Left forelimb (tissue), 1 donor: ENCODE measurements at places on chromosomes 5 and 9.

DNA sequence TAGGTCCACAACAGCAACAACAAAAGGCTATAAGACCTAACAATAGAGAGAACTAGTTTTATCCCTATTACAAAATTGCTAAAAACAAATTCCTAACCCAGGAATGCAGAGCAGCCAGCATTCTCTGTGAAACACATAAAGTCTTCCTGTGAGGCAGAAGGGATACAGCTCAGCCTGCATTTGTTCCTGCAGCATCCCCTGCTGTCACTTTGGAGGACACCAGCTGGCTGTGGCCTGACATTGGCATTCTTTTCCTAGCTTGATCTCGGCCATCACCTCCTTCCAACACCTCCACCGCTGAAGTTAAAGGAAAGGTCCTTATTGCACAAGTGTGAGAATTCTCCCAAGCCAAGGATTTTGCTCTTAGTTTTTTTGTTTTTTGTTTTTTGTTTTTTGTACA lies 186.1 kb downstream of the SNCAIP start:
- no peak for DNase-seq

GRCh38 chr9:130565792-130566191 lies 13.6 kb upstream of the FUBP3 start:
- no peak for DNase-seq

DNA sequence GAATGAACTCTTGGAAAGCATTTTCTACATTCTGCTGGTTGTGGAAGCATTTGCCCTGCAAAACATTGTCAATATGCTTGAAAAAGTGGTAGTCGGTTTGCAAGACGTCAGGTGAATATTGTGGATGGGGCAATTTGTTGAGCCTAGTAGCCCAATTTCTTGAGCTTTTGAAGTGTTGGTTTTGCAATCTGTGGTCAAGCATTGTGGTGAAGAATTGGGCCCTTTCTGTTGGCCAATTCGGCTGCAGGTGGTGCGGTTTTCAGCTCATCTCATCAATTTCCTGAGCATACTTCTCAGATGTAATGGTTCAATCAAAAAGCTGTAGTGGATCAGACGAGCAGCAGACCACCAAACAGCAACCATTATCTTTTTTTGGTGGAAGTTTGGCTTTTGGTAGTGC lies 426.8 kb upstream of the CDH9 start:
- DNase-seq = no peak

DNA sequence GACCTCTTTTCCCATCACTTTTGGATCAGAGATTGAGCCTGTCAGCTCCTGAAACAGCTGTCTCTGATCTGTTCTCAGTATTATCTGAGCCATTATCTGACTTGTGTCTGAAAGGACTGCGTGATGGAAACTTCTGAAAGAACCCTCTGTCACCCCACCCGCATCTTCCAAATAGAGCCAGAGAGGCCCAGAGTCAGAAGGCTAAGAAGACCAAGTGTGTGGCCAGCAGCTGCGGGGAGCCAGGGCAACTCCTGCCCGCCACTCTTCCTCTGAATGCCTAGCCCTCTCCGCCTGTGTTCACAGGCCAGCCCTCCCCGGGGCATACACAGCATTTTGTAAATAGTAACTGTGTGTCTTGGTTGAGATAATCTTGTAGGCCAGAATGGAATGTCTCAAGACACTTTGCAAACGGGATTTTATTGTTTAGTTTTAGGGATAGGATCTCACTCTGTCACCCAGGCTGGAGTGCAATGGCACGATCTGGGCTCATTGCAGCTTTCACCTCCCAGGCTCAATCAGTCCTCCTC lies 92.7 kb downstream of the AOPEP start:
- DNase-seq = no peak

DNA sequence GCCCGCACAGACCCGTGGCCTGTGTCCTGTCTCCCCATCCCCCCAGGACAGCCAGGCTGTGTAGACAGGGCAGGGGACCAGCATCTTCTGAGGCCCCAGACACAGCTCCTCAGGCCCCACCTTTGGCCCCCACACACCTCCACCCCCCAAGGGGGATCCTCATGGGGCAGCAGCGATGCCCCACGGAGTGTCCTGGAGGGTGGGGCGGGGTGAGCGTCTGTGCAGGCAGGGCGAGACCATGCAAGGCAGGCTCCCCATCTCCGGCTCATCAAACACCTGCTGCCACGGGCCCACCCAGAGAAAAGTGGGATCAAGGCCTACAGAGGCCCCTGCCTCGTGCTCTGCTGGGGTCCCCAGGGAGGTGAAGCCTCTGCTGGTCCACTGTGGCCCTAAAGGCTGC lies 118.7 kb upstream of the FOXD4L5 start:
- no peak for DNase-seq

GRCh38 chr5:58505502-58505901 lies 14.3 kb downstream of the GAPT start:
- DNase-seq = no peak

- no peak for DNase-seq
Measured at GRCh38 chr9:6917162-6917561, 159.4 kb downstream of the KDM4C start.

DNA sequence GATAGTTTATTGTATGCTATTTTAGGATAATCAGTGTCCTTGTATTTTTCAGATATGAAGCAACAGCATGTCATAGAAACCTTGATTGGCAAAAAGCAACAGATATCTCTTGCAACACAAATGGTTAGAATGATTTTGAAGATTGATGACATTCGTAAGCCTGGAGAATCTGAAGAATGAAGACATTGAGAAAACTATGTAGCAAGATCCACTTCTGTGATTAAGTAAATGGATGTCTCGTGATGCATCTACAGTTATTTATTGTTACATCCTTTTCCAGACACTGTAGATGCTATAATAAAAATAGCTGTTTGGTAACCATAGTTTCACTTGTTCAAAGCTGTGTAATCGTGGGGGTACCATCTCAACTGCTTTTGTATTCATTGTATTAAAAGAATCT lies 14.5 kb downstream of the CCT5 start:
- DNase-seq = no peak

DNA sequence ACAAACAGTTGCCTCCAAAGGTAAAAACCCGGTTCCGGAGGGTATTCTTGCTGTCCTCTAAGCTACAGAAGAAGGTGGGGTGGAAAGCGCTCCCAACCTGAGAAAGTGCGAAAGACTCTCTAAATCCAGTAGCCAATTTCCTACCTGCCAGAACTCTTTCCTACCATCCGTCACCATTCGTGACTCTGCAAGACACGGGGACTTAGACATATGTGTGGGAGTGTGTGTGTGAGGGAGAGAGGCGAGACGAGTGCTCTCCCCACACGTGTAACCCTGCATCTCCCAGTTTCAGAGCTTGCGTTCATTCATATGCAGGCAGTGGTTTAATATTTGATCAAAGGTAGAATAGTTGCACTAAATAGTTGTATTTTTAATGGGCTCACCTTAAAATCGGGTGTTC lies 473 bp upstream of the GABRA1 start:
- no peak for DNase-seq

DNA sequence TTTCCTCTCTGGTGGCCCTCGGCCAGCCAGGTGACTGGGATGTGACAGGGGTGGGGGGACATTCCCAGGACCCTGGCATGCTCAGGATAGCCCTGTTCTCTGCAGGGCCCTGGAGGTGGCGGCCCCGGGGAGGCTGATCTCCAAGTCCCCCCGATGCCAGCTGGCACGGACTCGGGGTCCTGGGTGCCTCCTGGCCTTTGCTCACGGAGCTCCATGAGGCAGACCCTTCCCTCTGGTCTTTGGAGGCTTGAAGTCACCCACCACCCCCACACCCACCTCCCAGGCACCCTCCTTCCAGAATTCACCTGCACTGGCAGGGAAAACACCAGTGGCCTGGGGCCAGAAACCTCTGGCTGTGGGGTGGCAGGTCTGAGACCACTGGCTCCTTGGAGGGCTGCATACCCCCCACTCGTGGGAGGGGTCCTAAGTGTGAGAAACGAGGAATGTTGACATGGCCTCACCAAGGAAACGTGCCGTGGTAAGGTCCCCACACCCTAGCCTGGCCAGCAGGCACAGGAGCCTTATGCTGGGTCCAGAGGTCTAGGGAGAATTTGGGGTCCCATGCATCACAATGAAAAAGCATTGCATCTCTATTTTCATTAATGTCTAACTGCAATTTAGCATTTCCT lies 130.8 kb upstream of the FAM120A start:
- no peak for DNase-seq

DNA sequence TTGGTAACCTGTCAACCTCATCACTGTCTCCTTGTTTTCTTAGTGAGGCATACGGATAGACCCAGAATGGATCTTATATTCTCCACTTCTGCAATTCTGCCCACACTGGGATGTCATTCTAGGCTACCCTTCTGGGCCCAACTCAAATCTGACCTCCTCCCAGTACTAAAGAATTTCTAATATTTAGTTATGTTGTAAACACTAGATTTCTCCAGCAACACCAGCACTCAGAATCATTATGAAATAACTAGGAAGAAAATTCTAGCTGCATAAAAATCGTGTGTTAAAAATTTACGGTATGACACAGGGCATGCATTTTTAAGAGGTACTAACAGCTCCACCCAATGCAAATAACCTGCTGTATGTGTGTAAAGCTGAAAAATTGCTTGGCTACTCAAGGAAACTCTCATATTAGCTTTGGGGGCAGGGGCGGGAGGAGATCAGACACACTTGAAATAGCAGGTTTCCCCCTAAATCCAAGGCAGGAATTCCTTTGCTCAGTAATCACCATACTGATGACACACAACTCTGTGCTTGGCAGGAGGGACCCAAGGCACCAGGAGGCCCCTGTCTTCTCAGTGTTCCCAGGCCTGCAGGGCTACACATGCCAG lies 27.3 kb downstream of the MACROH2A1 start:
- DNase-seq = no peak

GRCh38 chr9:86979657-86980056 lies 32.4 kb upstream of the GAS1 start:
- DNase-seq = no peak

- DNase-seq = no peak
Measured at GRCh38 chr9:85186218-85186585, 516.7 kb downstream of the NTRK2 start.

GRCh38 chr5:67015541-67016191 lies 180.9 kb downstream of the CD180 start:
- DNase-seq = no peak

DNA sequence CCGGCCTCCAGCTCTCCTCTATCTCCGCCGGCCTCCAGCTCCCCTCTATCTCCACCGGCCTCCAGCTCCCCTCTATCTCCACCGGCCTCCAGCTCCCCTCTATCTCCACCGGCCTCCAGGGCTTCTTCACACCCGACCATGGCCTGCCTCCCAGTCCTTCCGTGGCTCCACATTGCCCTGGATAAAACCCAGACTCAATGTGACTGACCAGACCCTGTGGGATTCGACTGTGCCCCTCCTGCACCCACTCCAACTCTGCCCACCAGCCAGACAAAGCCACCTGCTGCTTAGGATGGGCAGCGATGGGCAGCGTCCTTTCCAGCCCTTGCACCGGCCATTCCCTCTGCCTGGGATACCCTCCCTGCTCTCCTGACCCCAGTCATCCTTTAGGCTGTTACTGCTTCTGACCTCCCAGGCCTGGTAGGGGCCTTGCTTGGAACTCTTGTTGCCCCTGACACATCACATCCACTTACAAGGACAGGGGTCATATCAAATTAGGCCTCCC lies 30.5 kb upstream of the RXRA start:
- no peak for DNase-seq

DNA sequence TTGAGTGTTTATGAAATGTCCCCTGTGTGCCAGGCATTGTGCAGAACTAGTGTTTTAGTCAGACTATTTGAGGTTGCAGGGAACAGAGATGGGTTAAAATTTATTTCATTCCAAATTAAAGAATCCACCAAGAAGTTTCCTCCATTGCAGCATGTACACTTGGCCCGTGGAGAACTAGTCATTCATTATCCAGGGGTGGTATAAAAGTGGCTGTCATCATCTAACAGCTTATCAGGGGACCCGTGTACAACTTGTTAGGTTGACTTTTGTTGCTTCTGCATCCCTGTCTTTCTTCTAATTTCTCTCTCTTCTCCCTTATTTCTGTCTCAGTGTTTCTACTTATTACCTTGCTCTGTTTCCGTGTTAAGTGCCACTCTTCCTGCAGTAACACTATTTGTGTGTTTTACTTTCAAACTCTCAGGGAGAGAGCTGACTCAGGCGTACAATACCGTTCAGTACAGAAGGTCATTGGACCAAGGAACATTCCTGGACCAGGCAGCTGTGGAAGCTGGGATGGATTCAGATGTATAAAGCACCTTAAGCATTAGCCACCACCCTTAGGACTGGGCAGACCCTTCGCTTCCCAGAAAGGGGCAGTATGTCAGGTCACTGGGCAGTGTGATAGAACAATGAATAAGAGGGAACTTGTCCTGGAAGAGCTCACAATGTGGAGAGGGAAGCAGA lies 36.1 kb downstream of the MAP3K1 start:
- no peak for DNase-seq

DNA sequence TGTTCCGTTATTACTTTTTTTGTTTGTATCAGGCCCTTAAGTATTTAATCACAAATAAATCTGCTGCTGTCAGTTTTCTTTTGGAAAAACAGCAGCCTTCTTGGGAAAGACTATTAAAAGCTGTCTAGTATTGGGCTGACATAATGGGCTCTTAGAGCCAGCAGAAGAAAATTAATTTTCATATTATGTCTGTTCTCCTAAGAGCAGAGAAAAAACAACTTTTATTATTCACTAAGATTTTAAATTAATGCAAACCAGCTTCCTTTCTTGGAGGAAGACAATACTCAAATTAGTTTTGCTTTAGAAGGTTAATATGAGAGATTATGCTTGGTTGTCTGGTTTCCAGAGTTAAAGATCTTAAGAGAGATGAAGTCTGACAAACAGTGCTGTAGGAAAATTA lies 30.6 kb upstream of the GARNL3 start:
- DNase-seq = no peak

DNA sequence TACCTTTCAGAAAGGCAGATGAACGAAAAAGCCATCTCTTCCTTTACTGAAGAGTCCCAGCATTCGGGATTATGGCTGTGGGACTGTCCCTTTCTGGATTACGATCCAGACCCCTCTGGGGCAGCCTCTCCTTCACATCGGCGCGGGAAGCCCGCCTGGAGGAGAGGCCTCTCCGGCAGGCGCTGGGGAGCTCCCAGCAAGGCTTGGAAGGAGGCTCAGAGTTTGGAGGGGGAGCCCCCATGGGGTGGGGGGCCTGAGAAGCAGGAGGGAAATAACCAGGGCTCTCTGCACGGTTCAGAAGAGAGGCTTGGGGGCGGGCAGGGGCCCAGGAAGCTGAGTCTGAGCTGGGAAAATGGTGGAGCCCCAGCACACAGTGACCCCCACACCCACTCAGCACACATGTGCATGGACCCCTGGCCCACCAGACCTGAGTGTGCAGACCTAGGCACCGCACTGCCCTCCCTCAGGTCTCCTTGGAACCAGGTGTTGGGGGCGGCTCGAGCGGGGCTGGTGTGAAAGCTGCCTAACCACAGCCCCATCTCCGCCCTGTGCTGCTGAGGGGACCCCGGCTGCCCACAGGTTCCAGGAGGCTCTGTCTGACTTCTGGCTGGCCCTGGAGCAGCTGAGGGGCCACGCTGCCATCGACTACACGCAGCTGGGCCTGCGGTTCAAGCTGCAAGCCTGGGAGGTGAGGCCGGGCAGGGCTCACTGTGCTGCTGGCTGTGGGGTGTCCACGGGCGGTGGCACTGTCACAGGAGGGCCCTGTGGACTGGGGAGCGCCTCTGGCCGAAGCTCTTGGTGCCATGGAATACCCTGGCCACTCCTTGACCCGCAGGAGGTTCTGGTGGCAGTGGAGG lies 4.5 kb downstream of the NOXA1 start:
- no peak for DNase-seq
